ELF-1 (cell line): ENCODE measurements at places on chromosomes 7 and 10.

DNA sequence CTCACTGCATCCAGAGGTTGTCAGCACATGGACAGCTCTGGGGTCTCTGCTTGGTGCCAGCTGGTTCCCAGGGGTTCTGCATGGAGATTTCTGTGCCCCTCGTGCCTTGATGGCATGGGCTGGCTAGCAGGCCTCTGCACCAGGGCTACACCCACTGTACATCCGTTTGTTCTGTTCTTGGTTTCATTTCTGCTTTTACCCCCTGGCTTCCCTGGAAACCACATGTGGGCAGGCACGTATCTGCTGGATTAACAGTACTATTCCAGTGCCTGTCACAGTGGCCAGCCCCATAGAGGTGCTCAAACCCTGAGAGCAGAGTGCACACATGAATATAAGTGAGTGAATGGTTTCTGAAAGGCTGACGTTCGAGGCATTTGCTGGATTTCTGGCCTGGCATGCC, 207.2 kb upstream of the GPR26 start:
- DNase-seq: no peak

DNA sequence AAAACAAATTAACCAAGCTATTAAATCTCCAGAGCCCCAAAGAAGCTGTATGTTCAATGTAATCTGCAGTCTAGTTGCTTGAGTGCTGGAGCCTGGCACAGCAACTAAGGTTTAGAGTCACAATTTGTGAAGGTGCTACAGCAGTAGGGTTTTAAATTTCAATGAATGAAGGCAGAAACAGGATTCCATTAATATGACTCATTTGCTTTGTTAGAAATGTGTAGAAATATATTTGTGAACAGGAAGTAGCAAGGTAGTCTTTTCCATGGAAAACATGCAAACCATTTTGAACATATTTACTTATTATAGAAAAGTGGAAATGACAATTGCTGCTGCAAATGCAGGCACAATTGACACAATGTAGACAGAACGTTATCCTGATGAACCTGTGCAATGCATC, 149.0 kb upstream of the STEAP4 start:
- DNase-seq: no peak

GRCh38 chr7:115178835-115179234, 256.9 kb downstream of the MDFIC start:
- DNase-seq: no peak

DNA sequence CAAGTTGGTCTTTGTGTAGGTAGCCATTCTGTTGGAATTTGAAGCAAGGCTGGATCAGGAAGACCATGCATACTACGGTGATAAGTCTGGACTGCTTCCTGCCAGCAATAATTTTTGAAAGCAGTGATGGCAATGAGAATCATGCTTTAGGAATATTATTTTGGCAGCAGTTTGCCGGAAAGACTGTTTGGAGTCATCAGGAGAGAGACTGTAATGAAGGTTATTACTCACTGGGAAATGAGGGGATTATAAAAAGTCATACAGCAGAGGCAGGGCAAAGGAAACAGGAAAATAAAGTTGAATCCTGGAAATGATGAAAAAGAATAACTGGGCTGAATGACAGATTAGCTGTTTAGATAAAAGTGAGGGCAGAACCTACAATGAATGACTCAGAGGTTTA, 1136.8 kb upstream of the AUTS2 start:
- no peak for DNase-seq

- DNase-seq: no peak
Measured at GRCh38 chr10:119414081-119414611, 128.4 kb downstream of the RGS10 start.

DNA sequence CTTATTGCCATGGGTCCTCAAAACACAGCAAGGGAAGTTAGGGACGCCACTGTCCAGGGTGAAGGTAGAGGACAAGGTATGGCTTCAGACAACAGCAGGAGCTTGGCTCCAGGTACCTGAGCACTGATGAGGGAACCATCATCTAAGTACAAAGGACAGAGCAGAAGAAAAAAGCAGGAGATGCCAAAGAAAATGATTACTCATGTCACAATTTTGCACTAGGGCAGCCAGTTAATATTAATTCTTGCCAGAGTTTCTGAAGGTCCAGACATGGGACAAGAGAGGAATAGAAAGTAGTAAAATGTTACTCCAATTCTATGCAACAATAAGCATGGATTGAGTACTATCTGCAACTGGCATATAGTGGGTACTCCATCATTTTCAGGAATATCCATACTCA, 14.1 kb downstream of the PTN start:
- no peak for DNase-seq

GRCh38 chr7:151830121-151830830, 46.6 kb downstream of the PRKAG2 start:
- no peak for DNase-seq

DNA sequence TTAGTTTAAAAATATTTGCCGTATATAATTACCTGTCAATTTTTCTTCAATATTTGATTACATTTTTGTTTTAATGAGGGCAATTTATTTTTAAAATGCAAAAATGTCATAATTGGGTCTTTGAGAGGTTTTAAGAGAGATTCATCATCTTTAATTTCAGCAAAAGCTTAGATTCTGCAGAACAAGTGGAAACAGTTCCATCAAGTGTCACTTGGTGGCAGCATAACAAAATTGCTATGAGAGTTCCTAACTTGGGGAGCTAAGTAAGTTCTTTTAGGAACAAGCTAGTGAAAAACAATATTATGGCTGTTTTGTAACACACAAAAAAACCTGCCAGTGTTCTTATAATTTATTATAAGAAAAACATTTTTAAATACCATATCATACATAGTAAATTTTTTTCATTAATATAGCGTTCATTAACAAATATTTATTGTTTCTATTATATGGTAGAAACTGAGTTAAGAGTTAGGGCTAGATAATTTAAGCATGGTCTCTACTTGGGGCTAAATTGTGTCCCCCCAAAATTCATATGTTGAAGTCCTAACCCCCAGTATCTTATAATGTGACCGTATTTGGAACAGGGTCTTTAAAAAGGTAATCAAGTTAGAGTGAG, 155.2 kb downstream of the MAGI2 start:
- DNase-seq: no peak

DNA sequence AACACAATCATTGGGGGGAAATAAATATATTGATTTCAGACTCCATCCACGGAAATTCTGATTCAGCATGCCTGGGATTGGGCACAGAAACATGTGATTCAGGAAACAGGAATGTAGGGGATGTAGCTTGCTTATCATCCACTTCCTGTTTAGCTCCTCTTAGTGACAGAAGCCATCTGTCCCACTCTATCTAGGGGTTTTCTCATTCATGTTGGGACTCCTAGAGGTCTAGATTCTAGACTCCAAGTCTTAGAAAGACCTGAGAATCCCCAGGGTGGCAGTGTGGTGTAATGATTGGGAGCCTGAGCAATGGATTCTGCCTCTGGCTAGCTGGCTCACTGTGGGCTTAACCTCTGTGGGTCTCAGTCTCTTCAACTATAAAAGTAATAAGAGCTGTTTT, 67.9 kb downstream of the CDK1 start:
- DNase-seq: peak; percentile 7

DNA sequence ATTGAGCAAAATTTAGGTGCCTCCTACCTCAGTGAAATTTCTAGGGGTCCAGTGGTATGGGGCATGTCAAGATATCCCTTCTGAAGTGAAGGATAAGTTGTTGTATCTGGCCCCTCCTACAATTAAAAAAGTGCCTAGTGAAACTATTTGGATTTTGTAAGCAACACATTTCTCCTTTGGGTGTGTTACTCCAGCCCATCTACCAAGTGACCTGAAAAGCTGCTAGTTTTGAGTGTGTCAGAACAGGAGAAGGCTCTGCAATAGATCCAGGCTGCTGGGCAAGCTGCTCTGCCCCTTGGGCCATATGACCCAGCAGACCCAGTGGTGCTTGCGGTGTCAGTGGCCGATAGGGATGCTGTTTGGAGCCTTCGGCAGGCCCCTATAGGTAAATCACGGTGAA, 46.0 kb downstream of the PTPRE start:
- DNase-seq: no peak

DNA sequence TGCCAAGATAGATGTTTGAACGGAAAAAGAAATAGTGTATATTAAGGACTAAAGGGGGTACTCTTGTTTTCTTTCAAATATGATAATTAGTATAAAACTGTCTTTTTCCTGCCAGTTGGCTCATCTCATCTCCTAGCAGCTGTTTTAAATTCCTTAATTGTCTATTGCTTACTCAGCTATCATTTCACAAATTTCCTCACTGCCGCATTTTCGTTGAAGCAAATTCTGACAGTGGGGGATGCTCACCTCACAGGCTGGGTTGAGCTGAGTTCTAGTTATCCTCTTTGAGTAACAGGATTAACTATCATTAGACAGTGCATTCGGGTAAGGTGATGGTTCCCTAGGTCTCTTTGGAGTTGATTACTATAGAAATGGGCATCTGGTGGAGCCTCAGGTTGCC, 592.0 kb downstream of the AUTS2 start:
- no peak for DNase-seq

- DNase-seq: peak; percentile 26
Measured at GRCh38 chr7:55657654-55658053, 85.4 kb upstream of the VOPP1 start.

GRCh38 chr7:113610572-113610971, 308.2 kb downstream of the PPP1R3A start:
- DNase-seq: no peak

- peak; percentile 30 for DNase-seq
Measured at GRCh38 chr10:121921238-121921931, 6.4 kb downstream of the ATE1 start.

DNA sequence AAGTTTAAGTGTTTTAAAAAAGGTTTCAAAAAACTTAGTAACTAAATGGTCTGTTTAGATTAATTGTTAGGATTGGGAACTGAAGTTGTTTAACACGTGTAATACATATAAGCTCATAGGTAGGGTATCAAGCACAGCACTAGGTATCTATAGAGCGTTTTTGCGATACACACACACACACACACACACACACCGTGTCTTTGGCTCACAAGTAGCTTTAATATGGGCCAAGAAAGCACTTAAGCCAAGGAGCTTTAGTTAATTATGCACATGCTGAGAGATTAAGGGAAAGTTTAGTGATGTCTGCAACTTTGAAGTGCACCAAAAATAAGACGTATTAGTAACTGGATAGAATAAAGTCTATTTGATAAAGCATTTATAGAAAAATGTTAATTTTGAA, 93.8 kb upstream of the CNTNAP2 start:
- no peak for DNase-seq

DNA sequence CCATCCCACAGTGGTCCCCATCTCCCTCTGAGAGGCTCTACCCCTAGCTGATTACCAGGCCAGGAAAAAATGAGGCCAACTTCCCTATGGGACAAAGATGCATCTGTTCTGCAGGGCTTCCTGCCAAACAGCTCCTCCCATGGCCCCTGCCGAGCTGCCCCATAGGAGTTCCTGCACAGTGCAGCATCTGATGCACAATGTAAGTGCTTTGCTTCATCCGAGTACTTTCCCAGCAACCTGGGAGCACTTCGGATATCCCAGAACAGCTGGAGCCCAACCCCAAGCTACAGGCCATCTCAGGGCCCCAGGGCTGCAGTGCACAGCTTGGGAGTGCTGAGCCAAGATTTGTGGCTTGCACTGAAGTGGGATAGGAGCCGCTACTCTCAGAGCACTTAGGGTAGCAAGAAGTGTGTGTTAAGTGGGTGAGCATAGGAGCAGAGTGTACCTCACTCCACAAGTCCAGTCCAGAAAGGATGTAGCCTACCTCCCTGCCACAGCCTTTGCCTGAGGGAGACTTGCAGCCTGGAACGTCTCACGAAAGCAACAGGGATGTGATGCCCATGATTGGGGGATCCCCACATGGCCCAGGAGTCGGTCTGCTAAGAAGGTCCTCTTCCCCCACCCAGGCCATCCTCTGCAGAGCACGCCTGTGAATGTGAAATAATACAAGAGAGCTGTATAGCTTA, 209.6 kb upstream of the VWC2 start:
- peak; percentile 2 for DNase-seq

DNA sequence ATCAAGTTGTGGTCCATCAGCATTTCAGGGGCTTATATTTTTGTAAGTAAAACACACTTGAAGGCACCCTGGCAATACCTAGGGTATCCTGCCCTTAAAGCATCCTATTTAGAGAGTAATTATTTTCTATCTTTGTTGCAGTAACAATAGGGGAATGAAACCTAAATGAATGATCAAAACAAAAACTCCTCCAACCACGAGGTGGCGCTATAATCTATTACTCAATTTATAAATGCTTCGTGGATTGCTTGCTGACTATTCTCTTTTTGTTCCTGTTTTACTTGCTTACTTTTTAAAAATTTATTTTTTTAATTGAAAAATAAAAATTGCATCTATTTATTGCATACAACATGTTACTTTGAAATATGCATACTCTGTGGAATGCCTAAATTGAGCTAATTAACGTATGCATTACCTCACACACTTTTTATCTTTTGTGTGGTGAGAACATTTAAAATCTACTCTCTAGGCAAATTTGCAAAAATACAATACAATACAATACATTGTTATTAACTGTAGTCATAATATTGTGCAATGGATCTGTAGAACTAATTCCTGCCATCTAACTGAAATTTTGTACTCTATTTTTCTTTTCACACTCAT, 147.7 kb upstream of the BMPER start:
- DNase-seq: no peak

- no peak for DNase-seq
Measured at GRCh38 chr7:77903597-77903996, 105.0 kb downstream of the PHTF2 start.

- DNase-seq: no peak
Measured at GRCh38 chr7:50449501-50449880, 659 bp downstream of the FIGNL1 start.

DNA sequence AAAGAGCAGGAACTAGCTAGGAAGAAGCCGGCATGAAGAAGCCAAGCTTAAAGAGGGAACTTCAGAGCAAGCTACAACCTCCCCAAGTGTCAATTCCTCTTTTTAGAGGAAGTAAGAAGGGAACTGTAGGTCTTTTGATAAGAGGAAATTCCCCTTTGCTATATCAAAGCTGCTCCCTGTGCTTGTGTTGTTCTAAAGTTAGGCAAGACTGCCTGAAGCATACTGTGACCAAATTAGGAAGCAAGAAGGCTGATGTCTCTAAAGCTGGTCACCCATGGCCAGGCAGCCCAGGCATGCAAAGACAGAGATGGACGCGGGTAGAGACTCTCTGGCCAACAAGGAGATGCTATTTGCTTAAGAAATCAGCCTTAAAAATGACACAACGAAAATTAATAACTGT, 87.9 kb downstream of the RNF216 start:
- peak; percentile 25 for DNase-seq

DNA sequence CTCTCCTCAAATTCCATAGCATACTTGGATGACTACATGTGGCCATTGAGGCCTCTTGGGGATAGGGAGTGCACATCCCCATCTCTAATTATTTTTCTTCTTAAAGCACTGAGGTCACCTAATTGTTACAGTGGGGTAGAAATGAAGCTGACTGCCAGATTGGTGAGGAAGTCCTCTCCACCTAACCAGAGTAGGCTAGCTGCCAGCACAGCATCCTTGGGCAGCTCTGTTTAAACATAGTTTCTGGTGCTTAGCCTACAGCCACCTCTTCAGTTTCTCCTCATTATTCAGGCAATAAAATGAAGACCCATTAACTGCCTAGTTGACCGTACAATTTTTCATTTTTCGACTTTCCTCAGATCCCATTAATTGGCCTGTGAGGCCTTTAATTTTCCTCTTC, 104.6 kb downstream of the MLLT10 start:
- no peak for DNase-seq

- no peak for DNase-seq
Measured at GRCh38 chr7:123711832-123712293, 36.9 kb downstream of the WASL start.
